GM12891 (cell line): ENCODE measurements at places on chromosomes 4 and X.

DNA sequence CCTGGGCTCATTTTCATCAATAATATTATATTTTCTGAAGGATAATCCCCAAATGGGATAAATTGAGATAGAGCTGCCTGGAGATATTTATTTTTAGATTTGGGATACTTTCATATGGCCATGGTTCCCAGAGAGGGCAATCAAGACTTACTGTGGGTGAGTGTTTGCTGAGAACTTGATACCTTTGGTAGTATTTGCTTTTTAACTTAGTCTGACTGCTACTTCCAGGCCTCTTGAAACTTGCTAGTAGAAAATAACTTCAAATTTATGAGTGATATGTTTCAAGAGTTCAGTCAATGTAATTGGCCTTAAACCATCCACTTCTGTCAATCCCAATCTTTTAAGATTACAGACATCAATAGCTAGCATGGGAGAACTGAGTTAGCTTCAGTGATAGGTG is 181.6 kb upstream of the POU3F4 start:
- DNase-seq = no peak

DNA sequence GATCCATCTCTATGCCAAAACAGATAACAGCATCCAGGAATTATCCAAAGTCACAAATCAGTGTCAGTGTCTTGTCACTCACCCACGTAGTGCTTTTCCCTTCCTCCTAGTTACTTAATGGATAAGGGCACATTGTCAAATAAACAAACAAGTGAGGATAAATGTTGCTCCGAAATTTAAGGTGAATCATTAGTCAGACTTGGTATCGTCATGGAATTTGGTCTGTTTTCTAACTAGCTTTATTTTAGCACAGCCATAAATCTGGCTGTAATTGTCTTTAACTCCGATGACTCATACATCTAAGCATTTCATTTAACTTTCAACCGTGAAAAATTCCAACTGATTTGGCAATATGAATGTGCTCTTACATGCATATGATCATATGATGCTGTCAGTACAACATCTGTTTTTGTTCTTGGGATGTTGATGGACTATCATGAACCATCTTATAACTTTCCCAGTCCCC is 83.3 kb downstream of the SNCA start:
- DNase-seq = no peak

DNA sequence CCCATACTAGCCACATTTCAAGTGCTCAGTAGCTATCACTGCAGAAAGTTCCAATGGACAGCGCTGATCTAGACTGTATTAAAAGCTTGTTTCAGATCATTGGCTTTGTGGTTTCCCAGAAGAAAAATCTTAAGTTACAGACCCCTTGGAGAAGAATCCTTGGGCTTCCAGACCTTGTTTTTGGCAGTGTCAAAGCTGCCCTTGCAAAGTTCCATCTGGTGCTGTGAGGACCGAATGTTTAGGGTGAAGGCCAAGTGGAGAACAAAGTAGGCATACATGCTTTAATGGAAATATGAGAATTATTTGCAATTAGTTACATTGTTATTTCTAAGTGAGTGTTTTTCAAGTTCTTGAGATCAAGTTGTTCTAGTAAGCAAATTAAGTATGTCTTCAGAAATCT is 144.7 kb downstream of the FRMPD4 start:
- DNase-seq = no peak

DNA sequence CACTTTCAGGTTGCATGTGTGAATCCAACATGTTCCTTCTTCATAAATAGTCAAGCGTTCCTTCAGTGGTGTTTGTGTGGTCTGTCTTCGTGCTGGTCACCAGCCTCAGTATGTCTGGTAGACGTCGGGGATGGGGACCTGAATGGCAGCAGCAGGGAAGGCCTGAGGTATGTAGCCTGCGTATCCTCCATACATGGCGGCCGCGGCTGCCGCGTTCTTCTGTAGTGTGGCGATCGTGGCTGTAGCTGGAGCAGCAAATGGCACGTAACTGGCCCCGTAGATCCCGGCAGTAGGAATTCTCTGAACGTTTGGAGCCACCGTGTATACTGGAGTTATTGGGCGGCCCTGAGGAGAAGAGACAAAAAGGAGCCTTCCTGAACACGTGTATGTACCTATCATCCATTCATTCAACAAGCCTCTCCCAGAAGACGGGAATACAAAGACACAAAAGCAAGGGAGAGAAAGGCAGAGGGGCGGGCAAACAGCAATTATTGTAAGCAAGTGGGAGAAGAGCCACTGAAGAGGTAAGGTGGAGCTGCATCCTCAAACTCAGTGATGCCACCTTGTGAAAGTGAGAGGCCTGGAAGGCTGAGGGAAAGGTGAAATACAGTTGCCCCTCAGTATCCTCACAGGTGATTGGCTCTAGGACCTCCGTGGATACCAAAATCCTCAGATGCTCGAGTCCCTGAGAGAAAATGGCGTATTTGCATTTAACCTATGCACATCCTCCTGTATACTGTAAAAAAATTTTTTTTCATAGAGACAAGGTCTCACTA is 90.9 kb downstream of the CHRNA9 start:
- DNase-seq = no peak

- no peak for DNase-seq
Observed at GRCh38 chr4:173280998-173281397, 53.2 kb downstream of the HMGB2 start.

DNA sequence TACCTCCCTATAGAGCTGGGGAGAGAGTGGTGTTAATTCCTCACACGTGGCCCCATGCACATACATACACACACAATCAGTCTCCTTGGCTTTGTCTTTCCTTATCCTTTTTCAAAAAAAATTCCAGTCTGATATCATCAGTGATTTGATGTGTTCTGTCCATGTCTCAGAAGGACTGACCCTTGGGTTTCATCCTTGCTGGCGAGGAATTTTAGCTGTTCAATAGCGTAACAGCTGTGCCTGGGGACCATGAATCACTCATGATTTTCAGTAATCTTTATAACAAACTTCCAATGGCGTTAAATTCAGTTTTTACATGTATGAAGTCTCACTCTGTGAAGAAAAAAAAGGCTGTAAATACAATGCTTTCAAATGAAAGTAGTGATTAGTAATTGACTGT is 204.6 kb downstream of the RBMX2 start:
- no peak for DNase-seq

DNA sequence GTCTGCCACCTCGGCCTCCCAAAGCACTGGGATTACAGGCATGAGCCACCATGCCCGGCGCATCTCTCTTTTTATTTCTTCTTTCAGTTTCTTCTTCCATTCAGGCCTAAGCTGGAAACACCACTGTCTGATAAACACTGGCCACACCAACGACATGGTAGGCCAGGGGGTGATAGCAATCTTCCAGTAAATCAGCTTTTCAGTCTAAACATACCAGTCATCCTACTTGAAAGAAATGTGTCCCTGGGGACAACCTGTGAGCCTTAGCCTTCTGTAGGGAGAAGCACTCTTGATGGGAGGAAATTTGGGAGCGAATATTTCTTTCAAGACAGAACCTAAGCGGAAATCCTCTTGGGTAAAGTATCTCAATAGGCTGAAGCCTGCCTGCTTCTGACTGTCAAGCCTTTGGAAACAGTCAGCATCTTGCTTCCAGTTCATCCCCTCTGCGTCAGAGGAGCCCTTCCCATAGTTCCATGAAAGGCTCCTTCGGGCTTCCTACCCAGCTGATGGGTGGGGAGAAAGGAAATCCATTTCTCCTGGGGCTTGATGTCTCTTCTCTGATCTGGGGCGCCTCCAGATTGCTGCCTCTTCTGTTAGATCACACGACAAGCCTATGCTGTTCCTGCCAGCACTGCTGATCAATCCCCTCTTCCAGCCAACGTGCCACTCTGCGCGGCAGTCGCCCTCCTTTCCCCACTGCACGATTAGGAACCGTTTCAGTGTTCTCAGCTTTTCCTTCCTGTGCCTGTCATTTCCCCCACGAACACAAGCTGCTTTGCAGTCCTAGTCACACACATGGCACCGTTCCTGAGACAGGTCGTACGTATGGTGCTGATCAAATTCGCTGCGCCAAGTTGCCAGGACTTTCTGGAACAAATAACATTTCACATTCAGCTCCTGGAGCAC is 49.5 kb upstream of the CBR4 start:
- DNase-seq = no peak

- DNase-seq = no peak
Observed at GRCh38 chr4:15400981-15401671, 26.7 kb upstream of the C1QTNF7 start.

GRCh38 chr4:140070366-140070765 is 83.6 kb downstream of the MAML3 start:
- DNase-seq = no peak

DNA sequence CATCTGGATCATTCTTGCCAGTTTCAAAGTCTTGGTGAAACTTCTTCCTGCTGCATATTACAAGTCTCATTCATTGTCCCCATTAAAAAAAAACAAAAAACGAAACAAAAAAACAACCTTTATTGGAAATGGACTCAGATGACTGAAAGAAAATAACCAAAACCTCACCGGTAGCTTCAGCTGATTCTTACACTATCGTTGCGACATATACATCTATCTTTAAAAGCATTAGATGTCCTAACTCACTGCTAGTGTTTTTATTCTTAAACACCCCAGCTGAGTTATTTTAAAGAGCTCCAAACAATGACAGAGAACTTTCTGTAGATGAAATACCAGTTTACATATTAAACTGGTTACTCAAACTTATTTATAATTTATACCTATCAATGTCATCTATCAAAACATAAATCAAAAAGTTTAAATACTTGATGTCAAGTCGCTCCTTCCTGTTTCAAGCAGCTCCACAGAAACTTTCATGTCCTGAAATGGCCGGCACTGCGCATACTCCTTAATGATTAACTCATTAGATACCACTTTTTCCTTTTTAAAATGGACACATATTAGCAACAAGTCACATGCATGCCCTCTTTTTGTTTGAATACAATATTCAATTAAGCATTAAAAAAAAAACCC is 87.2 kb downstream of the HPRT1 start:
- DNase-seq = no peak

DNA sequence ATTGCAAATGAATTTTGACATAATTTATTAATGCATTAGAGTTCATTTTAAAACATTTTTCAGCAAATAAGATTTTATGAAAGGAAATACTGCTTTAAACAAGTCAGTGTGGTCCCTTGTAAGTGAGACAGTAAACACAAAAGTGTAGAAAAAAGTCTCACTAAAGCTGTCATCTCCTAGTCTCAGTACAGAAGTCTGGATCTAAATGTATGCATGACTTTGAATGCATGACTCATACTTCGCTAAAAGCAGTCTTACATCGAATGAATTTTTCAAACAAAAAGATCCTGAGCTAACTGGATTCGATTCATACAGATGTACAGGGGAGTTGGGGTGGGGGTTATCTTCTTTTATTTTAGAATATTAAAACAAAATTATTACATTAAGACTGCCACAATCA is 207.4 kb upstream of the VCX start:
- no peak for DNase-seq

DNA sequence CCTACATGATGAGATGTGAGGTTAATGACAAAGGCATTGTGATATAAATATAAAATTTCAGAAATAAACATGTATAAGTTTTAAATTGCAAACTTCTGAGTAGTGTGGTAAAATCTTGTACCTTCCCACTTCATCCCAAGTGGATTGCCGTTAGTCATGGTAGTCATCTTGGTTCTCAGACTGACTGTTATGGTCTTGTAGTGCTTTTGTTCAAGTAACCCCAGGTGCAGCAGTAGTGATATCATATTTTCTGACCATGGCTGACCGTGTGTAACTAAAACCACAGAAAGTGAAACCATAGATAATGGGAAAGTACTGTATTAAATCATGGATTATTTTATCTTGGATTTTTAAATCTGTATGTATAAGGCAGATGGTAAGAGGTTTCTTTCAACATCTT is 74.8 kb upstream of the SLIT2 start:
- DNase-seq = no peak

- DNase-seq = no peak
Observed at GRCh38 chr4:55255179-55255578, 90.9 kb upstream of the SRD5A3 start.

- no peak for DNase-seq
Observed at GRCh38 chrX:15718283-15718970, 19.6 kb upstream of the CA5B start.

DNA sequence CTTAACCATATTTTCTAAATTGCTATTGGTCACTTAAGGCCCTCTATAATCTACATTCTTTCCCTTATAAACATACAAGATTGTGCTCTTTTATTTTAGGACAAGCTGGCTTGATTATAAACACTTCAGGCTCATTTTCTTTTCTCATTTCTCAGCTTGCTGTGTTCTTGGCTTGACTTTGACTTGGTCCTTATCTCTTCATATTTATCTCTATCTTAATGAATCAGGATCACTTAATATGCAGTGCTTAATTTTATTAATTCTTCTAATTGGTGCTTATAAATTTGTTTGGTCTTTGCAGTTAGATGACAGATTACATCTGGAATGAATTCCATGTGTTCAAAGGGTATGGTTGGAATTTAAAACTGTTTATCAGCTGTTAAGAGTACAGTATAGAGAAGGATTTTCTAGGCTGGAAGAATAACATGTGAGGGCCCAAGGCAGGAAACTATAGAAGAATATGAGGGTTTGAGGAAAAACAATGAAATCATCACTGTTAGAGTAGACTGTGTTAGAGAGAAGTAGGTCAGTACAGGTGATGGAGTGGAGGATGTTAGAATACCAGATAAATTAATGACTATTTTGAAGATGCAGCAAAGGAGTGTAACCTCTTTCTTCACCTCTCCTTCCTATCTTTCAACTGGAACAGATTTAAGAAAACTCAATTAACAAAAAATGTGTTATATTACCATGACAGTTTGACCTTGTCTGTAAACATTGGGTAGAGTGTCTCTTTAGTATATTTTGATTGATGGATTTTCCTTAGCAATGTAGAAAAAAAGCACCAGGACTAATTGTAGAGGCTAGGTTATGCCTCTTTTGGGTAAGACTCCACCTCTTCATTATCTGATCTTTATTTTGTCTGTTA is 169.6 kb downstream of the RAPGEF2 start:
- no peak for DNase-seq

DNA sequence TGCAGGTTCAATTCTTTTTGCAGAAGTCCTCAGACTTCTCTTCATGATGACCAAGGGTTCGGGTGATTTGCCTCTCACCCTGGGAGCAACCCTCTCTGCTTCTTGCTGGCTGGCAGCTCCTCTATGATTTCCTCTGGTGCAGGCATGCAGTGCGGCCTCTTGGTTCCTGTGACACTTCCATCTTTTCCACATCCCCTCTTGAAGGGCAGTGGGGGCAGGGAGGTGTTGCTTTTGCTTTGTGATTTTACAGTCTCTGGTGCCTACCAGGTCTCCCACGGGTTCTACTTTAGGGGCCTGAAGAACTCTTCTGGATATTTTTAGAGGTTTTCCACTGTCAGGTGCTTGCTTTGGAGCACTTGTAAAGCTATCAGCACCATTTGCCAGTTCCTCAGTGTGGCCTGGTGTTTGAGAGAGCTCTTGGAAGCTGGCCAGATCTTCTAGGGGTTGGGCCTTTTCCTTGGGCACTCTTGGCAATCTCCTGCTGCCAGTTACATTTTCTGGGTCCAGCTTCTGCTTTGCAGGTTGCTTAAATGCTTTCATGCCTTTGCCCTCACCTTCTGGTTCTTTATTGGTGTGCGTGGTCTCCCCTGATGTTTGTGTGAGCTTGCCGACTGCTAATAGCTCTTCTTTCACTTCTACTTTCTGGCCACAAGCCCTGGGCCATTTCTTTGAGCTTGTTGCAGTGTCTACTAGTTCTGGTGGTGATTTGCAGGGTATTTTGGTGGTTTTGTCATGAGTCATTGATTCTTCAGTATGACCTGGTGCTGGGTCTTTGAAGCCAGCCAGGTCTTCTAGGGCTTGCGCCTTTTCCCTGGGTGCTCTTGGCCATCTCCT is 11.5 kb upstream of the CHST7 start:
- DNase-seq = peak; percentile 35

- DNase-seq = no peak
Observed at GRCh38 chrX:34901761-34902160, 40.8 kb upstream of the FAM47B start.
